ENCODE measurements at places on chromosomes 13 and 19.

GRCh38 chr19:51091895-51092873, 9.5 kb upstream of the KLK14 start:
- no peak for DNase-seq

DNA sequence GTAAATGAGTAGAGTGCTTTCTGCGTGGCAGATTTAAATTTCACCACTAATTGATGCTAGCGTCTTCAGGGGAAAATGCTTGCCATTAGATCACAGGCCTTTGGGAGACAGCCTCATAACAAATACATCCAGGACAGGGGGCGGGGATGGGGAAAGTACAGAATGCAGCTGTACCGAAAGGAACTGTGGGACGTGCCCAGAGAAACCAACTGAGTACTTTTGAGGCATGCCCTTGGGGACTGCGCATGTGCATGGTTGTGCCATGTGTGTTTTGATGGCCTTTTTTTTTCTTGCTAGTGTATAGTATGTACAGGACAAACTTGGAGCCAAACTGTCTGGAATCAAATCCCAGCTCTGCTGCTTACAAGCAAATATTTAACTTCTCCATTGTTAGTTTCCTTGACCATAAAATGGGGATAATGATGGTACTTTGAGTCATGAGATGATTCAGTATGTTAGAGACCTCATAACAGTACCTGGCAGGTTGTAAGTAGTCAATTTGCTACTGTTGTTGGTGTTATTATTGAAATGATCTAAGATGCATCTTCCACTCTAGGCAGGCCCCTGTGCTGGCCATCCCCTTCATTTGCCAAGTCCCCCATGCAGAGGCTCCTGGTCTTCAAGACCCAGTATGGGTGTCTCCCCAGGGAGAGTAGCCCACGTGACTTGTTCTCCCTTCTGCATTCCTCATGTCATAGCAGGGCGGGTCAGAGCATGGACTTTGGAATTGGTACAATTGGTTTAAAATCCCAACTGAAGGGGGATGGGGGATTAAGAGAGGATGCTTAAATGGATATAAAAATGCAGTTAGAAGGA, 68.3 kb upstream of the NPAS1 start:
- DNase-seq, result no peak

GRCh38 chr13:50712456-50712855, 131.0 kb downstream of the DLEU7 start:
- no peak for DNase-seq

GRCh38 chr19:39007096-39007495, 25.3 kb downstream of the FBXO27 start:
- DNase-seq, result no peak

DNA sequence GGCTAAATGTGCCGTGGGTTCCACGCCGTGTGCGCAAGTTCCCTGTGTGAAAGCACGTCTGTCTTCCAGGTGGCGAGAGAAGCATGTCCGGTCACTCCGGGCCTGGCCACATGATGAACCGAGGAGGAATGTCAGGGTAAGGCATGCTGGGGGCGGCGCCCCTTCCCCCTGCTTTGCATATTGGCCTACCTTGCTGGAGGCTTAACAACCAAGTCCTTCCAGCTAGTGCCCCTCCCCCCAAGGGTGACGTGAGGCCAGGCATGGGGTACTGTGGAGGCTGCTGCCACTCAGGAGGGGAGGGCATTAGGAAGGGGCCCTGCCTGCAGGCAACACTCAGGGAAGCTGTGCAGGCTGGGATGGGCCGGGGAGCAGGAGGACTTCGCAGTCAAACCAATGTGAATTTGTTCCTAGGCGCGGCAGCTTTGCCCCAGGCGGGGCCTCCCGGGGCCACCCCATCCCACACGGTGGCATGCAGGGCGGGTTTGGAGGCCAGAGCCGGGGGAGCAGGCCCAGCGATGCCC, 12.5 kb downstream of the MICOS13 start:
- DNase-seq, result no peak

DNA sequence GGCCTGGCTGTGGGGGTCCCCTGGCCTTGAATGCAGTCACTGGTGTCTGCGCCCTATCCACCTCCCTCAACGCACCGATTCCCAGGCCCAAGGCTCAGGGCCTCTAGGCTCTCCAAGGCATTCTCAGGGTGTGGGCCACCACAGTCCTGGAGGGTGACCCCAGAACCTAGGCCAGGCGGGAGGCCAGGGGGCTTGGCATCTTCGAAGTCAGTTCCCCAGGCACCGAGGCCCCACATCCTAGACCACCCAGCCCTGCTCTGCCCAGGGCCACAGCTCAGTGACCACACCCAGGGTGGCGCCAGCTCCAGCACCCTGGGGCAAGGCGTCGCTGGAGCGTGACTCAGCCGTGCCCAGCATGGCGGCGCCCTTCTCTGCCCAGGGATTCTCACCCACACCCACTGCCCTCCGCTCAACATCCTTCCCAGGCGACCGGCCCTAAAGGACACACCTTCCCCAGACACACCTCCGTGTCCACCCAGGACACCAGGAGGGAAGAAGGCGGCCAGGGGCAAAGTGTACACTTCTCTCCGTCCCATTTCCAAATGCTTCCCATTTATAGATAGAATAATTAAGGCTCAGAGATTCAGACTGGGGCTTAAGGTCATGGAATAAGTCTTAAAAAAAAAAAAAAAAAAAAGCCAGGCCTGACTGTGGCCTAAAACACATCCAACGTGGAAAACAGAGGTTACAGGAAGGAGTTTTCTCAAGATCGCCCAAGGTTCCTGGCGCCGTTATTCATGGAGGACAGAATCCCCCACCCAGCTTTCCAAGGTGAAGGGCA, 36.4 kb upstream of the NANOS3 start:
- no peak for DNase-seq

DNA sequence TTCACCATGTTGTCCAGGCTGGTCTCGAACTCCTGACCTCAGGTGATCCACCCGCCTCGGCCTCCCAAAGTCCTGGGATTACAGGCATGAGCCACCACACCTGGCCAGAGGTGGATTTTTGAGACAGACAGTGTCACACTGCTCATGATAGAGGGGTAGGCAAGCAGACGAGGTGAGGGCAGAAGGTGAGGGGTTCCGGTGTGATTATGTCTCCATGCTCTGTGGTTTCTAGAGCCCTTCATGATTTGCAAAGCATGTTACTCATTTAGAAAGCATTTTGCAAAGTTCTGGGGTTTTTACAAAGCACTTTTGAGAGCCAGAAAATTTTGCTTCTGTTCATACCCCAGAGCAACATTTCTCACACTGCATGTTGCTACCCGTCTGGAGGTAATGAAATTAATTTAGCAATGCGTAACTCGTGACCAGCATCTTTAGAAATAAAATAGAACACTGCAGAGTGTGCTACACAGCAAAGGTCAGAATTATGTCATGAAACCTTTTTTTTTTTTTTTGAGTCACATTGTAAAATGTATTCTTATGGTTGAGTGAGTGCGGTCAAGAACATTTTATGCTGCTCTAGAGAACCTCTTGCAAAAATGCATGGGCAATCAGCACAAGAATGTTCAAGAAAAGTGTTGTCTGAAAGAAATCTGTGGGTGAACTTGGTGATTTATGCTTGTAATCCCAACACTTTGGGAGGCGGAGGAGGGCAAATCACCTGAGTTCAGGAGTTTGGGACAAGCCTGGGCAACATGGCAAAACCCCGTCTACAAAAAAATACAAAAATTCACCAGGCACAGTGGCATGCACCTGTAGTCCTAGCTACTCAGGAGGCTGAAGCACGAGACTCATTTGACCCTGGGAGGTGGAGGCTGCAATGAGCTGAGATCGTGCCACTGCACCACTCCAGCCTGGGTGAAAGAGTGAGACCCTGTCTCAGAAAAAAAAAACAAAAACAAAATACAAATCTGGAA, 58.0 kb downstream of the MAP4K1 start:
- DNase-seq, result no peak

GRCh38 chr13:42388326-42388725, 116.4 kb downstream of the AKAP11 start:
- DNase-seq, result no peak

- DNase-seq, result no peak
These were observed 25.0 kb downstream of the SHC2 start for GRCh38 chr19:435707-436412.

GRCh38 chr13:66576381-66576780, 653.8 kb downstream of the PCDH9 start:
- no peak for DNase-seq
